ENCODE measurements at places on chromosomes 6 and 20.

GRCh38 chr6:14274546-14275492, 157.2 kb downstream of the CD83 start:
- no peak for DNase-seq

DNA sequence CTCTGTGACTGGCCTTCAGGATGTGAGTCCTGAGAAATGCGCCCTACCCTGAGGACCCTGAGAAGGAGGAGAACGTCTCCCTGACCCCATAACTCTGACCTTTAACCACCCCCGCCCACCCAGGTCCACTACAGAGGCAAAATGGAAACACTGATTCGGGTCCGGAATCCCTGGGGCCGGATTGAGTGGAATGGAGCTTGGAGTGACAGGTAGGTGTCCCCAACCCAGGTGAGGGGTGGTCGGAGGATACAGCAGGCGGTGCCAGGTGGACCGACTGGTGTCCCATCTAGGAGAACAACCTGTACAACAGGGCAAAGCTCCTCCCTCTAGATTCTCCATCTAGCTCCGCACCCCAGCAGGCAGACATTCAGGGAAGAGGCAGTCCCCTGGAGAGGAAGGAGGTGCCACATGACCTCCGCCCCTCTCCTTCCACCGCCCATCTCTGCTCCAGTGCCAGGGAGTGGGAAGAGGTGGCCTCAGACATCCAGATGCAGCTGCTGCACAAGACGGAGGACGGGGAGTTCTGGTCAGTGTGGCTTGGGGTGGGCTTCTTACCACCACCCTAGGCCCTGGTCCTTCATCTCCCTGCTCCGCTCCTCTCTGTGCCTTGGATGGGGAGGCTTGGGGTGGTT, 17.6 kb downstream of the CAPN11 start:
- DNase-seq = no peak

DNA sequence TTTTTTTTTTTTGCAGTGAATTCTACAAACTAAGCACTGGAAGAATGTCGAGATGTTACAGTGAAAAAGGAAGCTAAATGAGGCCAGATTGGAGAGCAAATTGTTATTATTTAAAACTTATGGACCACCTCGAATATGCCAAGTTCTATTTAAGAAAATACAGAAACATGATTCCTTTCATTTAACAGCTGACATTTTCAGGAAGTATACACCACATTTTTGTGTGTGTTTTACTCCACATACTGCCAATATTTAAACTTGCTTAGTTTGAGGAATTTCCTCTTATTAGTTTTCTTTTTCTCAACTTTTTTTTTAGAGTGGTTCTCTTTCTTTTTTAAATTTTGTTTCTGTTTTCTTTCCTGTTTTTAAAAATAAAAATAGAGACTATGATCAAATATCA, 37.0 kb upstream of the GCLC start:
- no peak for DNase-seq

DNA sequence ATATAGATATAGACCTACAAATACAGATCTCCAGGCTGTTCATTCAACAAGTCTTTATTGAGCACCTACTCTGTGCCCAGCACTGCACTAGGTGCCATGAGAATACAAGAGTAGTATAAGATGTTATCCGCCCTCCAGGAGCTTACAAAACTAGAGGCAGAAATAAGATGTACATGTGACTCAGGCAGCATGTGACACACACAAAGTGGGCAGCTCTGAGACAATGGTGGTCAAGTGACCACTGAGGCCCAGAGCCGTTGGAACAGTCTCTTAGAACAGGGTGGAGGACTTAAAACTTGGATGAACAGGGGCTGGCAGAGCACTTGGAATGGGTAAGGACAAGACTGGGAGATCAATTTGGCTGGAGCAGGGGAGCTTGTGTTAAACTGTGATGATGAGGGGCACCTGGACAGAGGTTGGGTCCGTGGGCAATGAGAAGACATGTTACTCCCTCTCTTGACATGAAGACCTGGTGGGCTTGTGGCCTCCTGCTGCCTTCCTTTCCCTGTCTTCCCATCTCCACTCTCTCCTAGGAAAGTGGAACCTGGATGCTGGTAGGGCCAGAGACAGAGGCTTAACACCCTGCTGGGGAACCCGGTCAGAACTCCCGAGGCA, 21.2 kb downstream of the TRIM15 start:
- no peak for DNase-seq

- no peak for DNase-seq
These were observed 360.6 kb downstream of the RIMS1 start for GRCh38 chr6:72246926-72247325.

DNA sequence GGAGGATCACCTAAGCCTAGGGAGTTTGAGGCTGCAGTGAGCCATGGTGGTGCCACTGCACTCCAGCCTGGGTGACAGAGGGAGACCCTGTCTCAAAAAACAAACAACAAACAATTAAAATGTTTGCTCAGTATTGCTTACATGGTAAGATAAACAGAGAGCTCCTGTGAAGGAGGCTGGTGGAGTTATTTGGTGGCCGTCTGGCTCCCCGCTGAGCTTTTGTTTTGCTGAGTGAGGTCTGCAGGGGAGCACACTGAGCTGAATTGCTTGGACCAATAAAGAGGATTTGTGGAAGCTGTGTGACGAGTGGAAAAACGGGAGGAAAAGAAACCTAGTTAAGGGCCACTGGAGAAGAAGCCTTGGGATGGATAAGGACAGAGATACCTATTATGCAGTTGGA, 41.1 kb upstream of the BMP6 start:
- DNase-seq = no peak

DNA sequence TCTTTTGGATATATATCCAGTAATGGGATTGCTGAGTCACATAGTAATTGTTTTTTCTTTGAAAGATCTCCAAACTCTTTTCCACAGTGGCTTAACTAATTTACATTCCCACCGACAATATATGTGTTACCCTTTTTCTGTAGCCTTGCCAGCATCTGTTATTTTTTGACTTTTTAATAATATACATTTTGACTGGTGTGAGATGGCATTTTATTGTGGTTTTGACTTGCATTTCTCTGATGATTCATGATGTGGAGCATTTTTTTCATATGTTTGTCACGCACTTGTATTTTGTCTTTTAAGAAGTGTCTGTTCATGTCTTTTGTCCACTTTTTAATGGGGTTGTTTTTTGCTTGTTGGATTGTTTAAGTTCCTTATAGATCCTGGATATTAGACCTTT, 58.9 kb upstream of the OPRM1 start:
- DNase-seq = no peak

- no peak for DNase-seq
These were observed 9.1 kb downstream of the TMEM181 start for GRCh38 chr6:158569036-158569435.

DNA sequence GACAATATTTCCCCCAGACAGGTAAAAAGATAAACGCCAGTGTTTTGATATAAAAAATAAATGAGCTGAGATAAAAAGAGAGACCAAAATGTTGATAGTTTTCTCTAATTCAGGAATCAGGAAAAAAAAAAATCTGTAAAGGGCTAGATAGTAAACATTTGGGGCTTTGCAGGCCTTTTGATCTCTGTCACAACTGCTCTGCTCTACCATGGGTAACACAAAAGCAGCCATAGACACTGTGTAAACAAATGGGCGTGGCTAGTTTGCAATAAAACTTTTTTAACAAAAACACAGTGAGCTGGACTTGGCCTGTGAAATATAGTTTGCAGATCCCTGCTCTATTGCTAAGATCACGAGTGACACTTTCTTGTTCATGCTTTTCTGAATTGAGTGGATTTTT, 219.1 kb upstream of the STXBP5 start:
- DNase-seq = no peak

- DNase-seq = no peak
These were observed 1.6 kb downstream of the ARFRP1 start for GRCh38 chr20:63706027-63706695.

- no peak for DNase-seq
These were observed 66.8 kb downstream of the ZFP64 start for GRCh38 chr20:52124821-52125220.

Data from stimulated activated CD4-positive, alpha-beta T cell treated with anti-CD3 and anti-CD28 coated beads, Interleukin-15, amount 100 ng/mL, for 48 hours (primary cell).